Tibial nerve (tissue), 4 donors: ENCODE measurements at places on chromosomes 1 and 21.

DNA sequence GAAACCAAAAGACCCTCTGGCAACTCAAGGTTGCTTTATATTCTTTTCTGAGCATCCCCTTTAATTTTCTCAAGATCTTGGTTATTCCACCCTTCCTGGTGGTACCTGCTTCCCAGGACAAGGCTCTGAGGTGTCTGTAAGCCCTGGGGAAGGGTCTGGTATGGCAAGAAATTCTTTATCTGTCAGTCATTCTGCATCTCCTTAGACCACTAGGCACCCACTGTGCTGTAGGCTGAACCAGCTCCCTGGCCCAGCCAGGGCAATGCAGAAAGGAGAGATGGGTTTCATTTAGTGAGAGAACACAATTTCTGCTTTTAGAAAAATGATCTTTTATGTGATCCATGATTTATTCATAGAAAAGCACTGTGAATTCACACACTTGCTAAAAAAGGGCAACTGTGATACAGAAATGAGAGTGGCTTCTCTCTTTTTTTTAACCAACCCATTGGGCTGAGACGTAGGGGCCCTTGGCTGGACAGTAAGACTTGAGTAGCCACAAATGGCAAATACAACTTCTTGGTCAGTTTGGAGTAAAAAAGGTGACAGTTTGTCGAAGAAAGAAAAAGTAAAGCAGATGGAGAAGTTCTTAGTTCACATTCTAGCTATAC is 4.1 kb downstream of the UROD start:
- no peak overlapping the region for H3K27ac ChIP-seq
- no peaks in the 10 kb centered on the region for H3K4me1 ChIP-seq
- no peaks in the 10 kb centered on the region for H3K36me3 ChIP-seq
- DNase-seq = no peak

DNA sequence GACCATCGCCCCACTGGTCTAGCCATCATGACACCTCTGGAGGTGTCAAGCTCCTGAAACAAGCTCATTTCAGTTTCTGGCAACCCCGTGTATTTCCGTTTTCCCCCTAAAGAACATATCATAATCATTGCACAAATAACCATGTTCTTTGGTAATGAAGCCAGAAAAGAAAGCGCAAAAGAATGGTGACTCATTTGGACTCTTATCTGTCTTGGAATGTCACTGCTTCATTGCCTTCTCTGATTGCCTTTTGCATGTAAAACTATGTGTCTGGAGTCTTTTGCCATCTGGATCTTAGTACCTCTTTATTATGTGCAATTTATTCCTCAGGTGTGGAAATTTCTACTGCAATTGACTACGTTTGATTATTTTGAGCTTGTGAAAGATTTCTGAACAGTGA is 110.5 kb downstream of the COLGALT2 start:
- no peak for DNase-seq
- H3K27me3 ChIP-seq = no peaks in the 10 kb centered on the region
- peaks cover 6% of the 10 kb centered on the region for H3K4me1 ChIP-seq
- H3K36me3 ChIP-seq = peaks cover 73% of the 10 kb centered on the region
- no peak overlapping the region for H3K4me3 ChIP-seq

- peaks cover 5% of the 10 kb centered on the region for H3K36me3 ChIP-seq
- DNase-seq = no peak
- no peak overlapping the region for H3K4me3 ChIP-seq
- no peaks in the 10 kb centered on the region for H3K4me1 ChIP-seq
These were observed 101.5 kb upstream of the TMEM51 start for GRCh38 chr1:15051882-15052528.

- H3K27ac ChIP-seq = no peak overlapping the region
- no peak overlapping the region for H3K4me3 ChIP-seq
- no peaks in the 10 kb centered on the region for H3K27me3 ChIP-seq
- peaks cover 8% of the 10 kb centered on the region for H3K4me1 ChIP-seq
These were observed 7.8 kb upstream of the SRRM1 start for GRCh38 chr1:24635195-24635843.

- no peaks in the 10 kb centered on the region for H3K36me3 ChIP-seq
- no peak overlapping the region for H3K4me3 ChIP-seq
- H3K27ac ChIP-seq = no peak overlapping the region
These were observed 275.7 kb upstream of the C1orf174 start for GRCh38 chr1:4175566-4176405.

- H3K4me1 ChIP-seq = no peaks in the 10 kb centered on the region
- no peak overlapping the region for H3K27ac ChIP-seq
- no peak for DNase-seq
- no peaks in the 10 kb centered on the region for H3K36me3 ChIP-seq
These were observed 70.1 kb downstream of the PCBP3 start for GRCh38 chr21:45713613-45714012.

DNA sequence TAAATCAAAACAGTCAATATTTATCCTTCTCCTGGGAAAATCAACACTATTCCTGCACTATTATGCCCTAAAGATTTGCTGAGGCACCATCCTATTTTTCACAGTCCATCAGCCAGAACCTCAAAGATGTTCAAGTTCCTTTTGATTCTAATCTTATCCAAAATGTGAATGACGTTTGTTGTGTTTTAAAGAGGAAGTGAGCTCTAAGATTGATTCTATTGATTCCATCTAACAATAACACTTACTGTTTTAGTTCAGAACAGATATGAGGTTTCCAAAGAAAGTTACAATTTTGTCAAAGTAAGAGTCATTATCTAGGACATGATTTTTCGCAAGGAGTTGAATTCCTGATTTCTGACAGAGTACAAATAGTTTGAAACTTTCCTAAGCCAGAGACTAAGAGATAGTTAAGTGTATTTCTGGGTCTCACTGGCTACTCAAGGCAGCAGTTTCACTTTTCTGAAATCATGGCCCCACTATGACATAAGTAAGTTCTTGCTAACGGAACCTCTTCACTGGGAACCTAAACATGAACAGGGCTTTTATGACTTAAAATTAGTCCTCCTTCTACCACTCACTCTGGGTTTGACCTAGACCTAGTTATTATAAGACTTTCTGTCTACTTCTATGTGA is 84.7 kb downstream of the LHX9 start:
- no peak overlapping the region for H3K4me3 ChIP-seq
- H3K4me1 ChIP-seq = no peaks in the 10 kb centered on the region
- no peaks in the 10 kb centered on the region for H3K27me3 ChIP-seq
- no peak overlapping the region for H3K27ac ChIP-seq
- no peaks in the 10 kb centered on the region for H3K36me3 ChIP-seq
